ENCODE measurements at places on chromosomes 16 and 17.

DNA sequence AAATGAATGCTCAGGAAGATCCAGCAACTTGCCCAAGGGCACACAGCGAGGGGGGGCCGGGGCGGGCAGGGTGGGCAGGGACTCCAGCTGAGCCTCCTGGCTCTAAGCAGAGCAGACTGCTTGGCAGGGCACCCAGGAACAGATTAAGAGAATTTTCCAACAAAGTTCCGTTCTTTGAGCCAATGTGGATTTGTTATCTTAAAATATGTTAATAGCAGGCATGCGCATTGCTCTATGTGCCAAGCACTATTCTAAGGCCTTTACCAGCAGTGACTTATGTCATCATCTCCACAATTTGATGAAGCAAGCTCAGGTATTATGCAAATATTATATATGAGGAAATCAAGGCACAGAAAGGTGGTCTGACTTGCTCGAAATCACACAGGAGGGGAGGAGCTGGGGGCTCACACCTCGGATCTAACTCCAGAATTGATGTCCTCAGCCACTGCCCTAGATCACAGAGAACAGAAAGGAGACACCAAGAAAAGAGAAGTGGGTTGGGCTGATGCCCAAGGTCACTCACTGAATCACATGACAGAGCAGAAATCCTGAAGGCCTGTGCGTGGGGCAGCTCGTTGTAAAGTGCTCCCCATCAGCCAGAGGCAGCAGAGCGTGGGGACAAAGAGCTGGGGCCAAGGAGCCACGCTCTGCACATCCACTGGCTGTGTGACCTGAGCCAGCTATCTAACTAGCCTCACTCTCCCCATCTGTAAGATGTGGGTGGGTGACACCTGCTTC is 23.2 kb upstream of the MEAK7 start:
- DNase-seq: no peak

- no peak for DNase-seq
These were observed 23.9 kb upstream of the NOS2 start for GRCh38 chr17:27824176-27824715.

DNA sequence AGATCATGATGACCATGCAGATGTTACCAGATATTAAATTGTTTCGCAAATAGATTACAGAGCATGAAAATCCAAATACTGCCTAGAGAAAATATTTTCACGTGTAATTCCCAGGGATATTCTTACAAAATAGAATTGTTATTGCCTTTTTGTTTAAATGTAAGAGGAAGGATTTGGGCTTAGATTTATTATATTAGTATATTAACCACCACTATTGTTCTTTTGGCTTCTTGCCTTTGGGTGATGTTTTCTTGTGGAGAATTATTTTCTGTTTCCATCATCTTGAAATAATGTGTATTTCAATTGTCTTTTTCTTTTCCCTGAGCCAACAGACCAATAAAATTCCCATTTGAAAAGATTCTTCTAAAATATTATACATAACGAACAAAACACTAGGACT is 109.7 kb upstream of the NUDT7 start:
- DNase-seq: no peak

DNA sequence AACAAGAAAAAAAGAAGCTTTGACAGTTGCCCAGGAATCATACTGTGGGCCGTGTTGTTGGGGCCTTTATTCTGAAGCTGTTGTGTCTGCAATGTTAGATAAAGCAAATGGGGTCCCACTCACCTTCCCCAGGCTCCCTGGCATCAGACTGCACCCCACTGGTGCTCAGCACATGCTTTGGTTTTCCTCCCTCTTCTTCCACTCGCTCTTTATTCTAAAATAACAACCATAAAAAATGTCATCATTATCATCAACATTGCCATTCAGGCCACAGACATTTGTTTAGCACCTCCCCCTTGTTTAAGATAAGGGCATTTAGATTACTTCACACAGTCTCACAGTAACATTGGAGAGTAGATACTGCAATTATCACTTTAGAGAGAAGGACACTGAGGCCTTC is 8.2 kb downstream of the MYLK3 start:
- DNase-seq: no peak

Data from non-pigmented ciliary epithelial cell (primary cell).